ENCODE measurements at places on chromosomes 2 and 18.
A peak's percentile ranks its signal among the peaks of the same experiment; 100 is the strongest.

GRCh38 chr2:155250800-155251199 is 552.3 kb downstream of the KCNJ3 start:
- DNase-seq, result no peak

DNA sequence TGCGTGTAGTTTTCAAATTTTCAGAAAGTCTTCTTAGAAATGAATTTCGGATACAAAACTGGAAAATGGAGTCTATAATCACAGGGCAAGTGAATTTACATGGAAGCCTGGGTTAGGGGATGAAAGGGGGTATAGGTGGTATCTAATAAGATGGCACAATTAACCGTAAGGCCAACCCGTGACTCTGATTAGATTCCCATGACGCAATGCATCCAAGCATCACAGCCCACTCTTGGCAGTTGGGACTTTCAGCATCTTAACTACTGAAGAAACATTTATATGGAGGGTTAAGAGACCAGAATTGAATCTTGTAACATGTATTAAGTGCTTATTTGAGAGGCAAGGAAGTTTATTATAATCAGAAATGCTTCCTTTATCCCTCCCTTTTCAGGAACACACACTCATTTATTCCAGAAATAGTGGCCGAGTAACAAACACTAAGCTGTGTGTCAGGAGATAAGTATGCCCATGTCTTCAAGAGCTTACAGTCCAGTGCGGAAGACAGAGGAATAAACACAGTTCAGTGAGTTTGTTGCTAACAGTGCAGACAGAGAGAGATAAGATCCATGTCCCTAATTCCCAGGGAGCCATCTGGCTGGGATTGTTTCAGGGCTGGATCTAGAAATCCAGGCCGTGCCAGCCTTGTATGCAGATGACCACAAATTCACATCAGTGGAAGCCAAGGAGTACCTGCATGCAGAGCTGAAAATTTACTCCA is 151.2 kb downstream of the ANTXR1 start:
- DNase-seq, result peak; percentile 77

DNA sequence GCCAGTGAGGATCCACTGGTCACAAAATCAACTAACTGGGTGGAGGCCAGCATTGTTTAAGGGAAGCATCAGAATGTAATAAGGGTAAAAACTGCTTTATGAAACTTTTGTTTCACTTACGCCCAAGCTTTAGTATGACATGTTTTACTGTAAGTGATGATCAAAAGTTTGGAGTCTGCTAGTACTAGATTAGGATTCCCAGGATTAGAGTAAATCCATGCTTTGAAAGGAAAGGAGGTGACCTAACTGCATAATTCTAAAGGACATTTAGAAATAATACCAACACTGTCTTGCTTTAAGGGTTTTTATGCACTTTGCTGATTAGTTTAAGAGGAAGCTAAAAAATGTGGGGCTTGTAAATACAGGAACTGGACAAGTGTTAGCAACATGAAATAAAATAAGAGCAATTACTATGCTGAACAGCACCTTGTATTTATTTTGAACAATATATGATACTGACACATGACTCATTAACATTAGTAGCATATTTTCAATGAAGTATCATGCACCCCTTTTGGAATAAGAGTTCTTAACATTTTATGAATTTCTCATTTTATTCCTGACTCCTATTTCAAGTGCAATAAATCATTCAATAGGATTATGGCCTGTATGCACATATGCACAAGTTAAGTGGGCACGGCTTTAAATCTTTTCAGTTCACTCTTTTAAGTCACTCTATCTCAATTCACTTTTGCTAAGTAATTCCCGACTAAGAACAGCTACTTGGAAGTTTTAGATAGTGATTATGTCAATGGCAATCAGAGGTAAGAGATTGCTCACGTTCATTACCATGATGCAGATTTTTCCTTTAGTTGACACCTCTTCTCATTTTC is 62.5 kb downstream of the STK39 start:
- peak; percentile 12 for DNase-seq

GRCh38 chr2:206708286-206708685 is 9.9 kb downstream of the DYTN start:
- DNase-seq, result no peak

GRCh38 chr2:55961318-55961911 is 37.8 kb upstream of the EFEMP1 start:
- peak; percentile 77 for DNase-seq
